ENCODE measurements at places on chromosomes 3 and 15. TPM values are rescaled to one million over a fixed set of nuclear protein-coding genes. Genes with fewer than 3 reads are reported as not detected.

DNA sequence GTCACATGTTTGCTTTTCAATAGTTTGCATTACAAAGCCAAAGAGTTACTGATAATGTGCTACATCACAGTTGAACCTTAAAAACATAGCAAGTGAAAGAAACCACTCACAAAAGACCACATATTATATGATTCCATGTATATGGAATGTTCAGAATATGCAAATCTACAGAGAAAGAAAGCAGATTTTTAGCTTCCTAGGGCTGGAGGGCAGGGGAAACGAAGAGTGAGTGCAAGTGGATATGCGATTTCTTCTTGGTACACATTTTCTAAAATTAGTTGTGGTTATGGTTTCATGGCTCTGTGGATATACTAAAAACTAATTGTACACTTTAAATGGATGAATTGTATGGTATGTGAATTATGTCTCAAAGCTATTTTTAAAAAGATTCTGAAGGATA lies 4.0 kb upstream of the GBE1 start:
- H3K4me3 ChIP-seq, result no peak overlapping the region
- no peaks in the 10 kb centered on the region for H3K36me3 ChIP-seq
- H3K27ac ChIP-seq, result peak overlapping the region; percentile 43
- no peaks in the 10 kb centered on the region for H3K27me3 ChIP-seq
- peaks cover 36% of the 10 kb centered on the region for H3K4me1 ChIP-seq
- no peak for DNase-seq

DNA sequence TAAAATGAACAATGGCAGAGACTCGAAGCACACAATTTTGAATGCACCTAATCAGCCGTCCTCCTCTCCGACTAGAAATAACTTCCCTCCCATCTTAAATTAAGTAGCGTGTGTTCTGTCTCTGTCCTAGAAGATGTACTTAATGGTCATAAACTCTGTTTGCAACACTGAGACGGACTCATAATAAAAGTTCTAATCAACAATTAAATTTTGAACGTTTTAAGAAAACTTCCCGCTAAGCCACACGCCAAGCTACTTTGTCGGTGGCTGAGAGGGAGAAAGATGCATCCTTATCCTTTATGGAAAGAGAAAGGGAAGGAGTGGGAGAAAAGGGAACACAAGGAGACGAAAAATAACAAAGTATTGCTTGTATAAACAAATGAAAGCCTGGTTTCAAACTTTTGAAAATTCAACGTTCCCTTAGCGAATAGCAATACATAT lies 989 bp downstream of the GNB4 start:
- H3K4me3 ChIP-seq, result peak overlapping the region; percentile 73
- no peak for DNase-seq
- no peaks in the 10 kb centered on the region for H3K27me3 ChIP-seq
- H3K27ac ChIP-seq, result peak overlapping the region; percentile 80
- peaks cover 3% of the 10 kb centered on the region for H3K4me1 ChIP-seq

DNA sequence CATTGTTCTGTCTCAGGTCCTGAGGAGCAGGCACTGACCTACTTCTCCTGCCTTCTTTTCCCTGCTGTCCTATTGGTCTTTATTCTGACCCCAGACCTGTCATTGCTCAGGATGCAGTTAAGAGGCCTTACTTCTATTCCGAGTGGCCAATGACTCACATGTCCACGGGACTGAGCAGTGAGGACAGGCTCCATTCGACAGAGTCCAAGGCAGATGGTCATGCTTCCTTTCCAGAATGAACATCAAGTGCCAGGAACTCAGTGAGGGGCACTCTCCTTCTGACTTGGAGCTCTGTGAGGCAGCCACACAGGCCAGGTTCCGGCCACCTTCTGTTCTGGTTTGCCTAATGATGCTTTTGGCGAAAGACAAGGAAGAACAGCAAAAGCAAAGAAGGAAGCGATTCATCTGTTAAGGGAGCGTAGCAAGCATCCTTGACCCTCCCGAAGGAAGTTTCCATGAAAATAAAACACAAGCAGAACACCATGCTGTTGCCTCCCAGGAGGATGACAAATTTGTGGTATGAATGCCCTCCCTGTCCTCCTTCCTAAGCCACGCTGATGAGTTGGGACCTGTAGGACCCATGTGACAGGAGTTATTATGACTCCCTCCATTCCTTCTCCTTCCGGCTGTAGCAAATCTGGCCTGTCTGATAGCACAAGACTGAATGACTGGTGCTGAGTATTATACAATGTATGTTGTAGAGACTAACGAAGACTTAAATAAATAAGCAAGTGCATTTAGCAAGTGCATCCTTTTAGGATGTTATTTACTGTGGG lies 14.4 kb upstream of the TPRG1 start:
- no peaks in the 10 kb centered on the region for H3K4me1 ChIP-seq
- H3K36me3 ChIP-seq, result no peaks in the 10 kb centered on the region

- peaks cover 79% of the 10 kb centered on the region for H3K4me1 ChIP-seq
- peak overlapping the region; percentile 32 for H3K4me3 ChIP-seq
- H3K27me3 ChIP-seq, result no peaks in the 10 kb centered on the region
- H3K27ac ChIP-seq, result peak overlapping the region; percentile 95
Observed at GRCh38 chr15:92910451-92910850, 10.3 kb downstream of the CHD2 start.

DNA sequence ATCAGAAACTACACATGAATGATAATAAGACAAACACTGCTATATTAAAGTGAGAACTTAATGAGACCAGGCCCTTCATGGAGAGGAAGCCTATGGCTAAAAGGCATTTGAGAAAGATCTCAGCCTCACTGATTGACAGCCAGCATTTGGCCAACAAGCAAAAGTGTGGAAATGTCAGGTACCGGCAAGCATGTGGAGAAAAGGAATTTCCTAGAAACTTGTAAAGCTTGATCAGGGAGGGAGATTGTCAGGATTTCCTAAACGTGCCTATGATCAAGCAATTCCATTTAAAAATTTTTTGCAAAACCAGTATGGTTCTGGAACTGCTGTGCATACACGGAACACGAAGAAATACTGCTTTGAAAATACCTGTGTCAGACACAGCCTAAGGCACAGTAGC lies 220.3 kb upstream of the ATP10A start:
- no peaks in the 10 kb centered on the region for H3K36me3 ChIP-seq
- no peak for DNase-seq

DNA sequence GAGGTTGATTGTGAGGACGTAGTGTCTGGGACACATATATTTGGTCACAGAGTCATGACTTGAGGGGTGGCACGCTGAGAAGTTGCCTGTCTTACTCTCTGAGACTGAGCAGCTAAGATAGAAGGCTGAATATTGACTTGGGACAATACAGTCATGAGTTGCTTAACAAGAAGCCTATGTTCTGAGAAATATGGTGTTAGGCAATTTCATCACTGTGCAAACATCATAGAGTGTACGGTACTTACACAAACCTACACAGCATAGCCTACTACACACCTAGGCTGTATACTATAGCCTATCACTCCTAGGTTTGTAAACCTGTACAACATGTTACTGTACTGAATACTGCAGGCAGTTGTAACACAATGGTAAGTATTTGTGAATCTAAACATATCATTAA lies 30.3 kb upstream of the SPESP1 start:
- H3K4me1 ChIP-seq, result no peaks in the 10 kb centered on the region
- no peak overlapping the region for H3K4me3 ChIP-seq
- DNase-seq, result no peak
- H3K27me3 ChIP-seq, result no peaks in the 10 kb centered on the region
- H3K27ac ChIP-seq, result no peak overlapping the region

- no peaks in the 10 kb centered on the region for H3K27me3 ChIP-seq
- H3K4me1 ChIP-seq, result no peaks in the 10 kb centered on the region
- no peak for DNase-seq
- H3K36me3 ChIP-seq, result no peaks in the 10 kb centered on the region
Observed at GRCh38 chr3:175421902-175422301, 562.8 kb downstream of the NAALADL2 start.

- H3K27ac ChIP-seq, result peak overlapping the region; percentile 23
- peaks cover 17% of the 10 kb centered on the region for H3K4me1 ChIP-seq
- DNase-seq, result peak; percentile 70
- H3K4me3 ChIP-seq, result peak overlapping the region; percentile 80
Observed at GRCh38 chr15:74725845-74726773, 781 bp upstream of the CYP1A1 start.

DNA sequence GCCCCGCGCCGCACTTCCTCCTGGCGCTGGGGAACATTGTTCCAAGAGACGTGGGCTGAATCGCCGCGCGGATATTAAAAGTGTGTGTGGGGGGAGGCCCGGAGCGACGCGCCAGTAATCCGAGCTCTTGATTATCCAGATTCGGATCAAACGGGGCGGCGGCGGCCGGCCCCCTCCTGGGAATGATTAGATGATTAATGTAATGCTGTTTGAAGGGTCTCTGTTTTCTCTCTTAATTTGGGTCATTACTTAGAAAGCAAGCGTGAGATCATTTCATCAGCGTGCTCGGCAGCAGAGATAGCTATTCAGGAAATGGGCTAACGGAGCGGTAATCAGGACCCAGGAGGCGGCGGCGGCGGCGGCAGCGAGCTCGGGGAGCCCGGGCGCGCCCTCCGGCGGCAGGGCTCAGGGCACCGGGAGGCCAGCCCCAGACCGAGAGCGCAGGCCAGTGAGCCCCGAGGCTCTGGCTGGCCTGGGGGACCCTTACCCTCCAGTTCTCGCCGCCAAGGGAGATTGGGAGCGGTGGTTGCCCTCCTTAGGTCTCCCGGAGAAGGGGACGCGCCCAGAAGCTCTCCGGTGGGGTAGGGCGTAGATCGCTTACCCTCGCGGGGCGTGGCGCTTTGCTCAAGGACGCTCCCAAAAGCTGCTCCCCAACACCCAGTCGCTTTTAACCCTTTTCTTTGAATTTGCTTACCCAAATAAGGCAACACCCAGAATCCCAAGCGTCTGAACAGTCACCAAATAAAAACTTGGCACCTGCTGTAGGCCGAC lies 4.5 kb downstream of the FEZF2 start:
- no peaks in the 10 kb centered on the region for H3K36me3 ChIP-seq
- DNase-seq, result no peak
- no peak overlapping the region for H3K27ac ChIP-seq
- peak overlapping the region; percentile 63 for H3K4me3 ChIP-seq

DNA sequence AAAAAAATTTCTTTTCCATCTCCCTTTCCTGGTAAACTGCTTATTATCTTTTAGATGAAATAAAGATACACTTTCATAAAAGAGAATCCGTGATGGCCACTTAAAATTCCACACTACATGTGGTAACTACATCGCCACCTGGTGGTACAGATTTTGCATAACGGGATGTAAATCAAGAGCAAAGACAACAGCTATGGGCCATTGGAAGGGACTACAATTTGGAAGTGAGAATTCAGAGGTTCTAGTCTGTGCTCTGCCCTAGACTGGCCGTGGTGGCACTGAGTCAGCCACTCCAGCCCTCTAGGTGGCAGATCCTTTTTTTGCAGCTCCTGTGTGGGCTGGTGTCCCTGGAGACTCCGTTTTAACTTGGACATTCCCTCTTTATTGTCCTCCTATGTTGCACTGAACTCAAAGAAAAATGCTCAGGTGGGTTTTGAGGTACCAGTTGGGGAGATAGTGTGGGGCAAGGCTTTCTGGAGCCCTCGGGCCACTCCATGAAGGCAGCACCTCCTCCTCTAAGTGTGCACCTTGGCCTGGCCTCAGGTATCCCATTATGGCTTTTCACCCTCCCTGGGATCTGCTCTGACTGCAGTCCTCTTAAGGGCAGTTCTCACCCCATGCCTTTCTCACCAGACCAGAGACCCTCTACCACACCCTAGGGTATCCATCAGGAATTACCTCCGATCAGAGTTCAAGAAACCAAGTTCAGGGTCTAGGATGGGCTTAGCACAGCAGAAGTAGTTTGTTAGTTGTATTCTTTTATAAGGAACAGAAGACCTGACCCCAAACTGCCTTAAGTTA lies 54.9 kb downstream of the SPSB4 start:
- H3K4me3 ChIP-seq, result no peak overlapping the region
- H3K4me1 ChIP-seq, result peaks cover 21% of the 10 kb centered on the region
- H3K27me3 ChIP-seq, result no peaks in the 10 kb centered on the region

GRCh38 chr3:115071166-115071565 lies 75.9 kb downstream of the ZBTB20 start:
- H3K4me3 ChIP-seq, result no peak overlapping the region
- H3K27ac ChIP-seq, result peak overlapping the region; percentile 59
- DNase-seq, result no peak
- no peaks in the 10 kb centered on the region for H3K36me3 ChIP-seq

- H3K4me1 ChIP-seq, result no peaks in the 10 kb centered on the region
- H3K27me3 ChIP-seq, result no peaks in the 10 kb centered on the region
- H3K36me3 ChIP-seq, result no peaks in the 10 kb centered on the region
Observed at GRCh38 chr3:264394-265156, 68.0 kb downstream of the CHL1 start.

- no peak overlapping the region for H3K27ac ChIP-seq
- no peaks in the 10 kb centered on the region for H3K4me1 ChIP-seq
- H3K27me3 ChIP-seq, result no peaks in the 10 kb centered on the region
- no peak for DNase-seq
- H3K4me3 ChIP-seq, result no peak overlapping the region
Observed at GRCh38 chr3:195609229-195609628, 25.5 kb upstream of the APOD start.

DNA sequence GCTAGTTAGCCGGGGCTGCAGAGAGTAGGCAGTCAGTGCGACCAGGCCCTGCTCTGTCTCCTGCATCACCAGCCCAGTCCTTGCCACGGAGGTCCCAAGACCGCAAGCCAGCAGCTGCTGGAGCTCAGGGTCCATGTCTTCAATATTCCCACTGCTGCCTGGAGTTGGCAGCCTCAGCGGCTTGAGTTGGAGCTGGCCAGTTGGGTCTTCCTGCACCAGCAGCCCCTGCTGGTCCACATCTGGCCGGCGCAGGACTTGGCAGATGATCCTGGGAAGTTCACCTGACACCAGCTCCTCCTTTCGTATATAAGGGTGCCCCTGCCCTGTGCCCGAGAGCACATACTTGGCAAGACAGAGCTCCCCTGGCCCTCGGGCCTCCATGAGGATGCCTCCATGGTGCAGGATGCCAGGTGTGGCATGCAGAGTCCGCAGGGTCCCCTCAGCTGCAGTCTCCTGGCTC lies 5.7 kb downstream of the XIRP1 start:
- H3K27ac ChIP-seq, result peak overlapping the region; percentile 91
- DNase-seq, result peak; percentile 59
- peak overlapping the region; percentile 75 for H3K4me3 ChIP-seq
- H3K4me1 ChIP-seq, result peaks cover 43% of the 10 kb centered on the region
- no peaks in the 10 kb centered on the region for H3K36me3 ChIP-seq

DNA sequence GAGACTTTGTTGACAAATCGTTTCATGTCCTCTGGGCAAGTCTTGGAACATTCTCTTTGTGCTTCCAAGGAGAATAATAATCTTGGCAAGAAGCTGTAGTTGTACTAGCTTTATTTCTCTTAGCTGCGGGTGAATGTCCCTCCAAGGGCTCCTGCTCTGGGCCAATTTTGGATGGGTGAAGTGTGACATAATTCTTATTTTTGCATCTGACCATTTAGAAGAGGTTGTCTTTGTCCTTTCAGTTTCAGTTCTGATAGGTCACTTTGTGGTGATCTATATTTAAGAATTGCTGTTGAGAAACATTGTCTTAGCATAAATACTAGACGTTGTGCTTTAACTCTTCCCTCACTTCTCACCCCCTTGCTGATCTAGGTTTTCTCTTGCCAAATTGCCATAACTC lies 164.8 kb upstream of the RORA start:
- no peaks in the 10 kb centered on the region for H3K36me3 ChIP-seq
- H3K27ac ChIP-seq, result peak overlapping the region; percentile 61
- H3K4me1 ChIP-seq, result peaks cover 17% of the 10 kb centered on the region
- peak overlapping the region; percentile 49 for H3K4me3 ChIP-seq
- H3K27me3 ChIP-seq, result no peaks in the 10 kb centered on the region
- peak; percentile 58 for DNase-seq

The COX17 gene
- total RNA-seq, result 180 TPM

The PLA2G4D gene
- total RNA-seq, result not detected

The TMA7 gene
- total RNA-seq, result 156 TPM

The TTLL13 gene
- total RNA-seq, result not detected

The ZDHHC19 gene
- total RNA-seq, result 1.1 TPM

The CYP8B1 gene
- not detected for total RNA-seq

The RARRES1 gene
- 28.1 TPM for total RNA-seq

The CCR8 gene
- total RNA-seq, result not detected
